ENCODE measurements at places on chromosomes 3 and 15.
A peak's percentile ranks its signal among the peaks of the same experiment; 100 is the strongest.

- no peak for DNase-seq
Measured at GRCh38 chr15:75213768-75214221, 12.1 kb downstream of the C15orf39 start.

DNA sequence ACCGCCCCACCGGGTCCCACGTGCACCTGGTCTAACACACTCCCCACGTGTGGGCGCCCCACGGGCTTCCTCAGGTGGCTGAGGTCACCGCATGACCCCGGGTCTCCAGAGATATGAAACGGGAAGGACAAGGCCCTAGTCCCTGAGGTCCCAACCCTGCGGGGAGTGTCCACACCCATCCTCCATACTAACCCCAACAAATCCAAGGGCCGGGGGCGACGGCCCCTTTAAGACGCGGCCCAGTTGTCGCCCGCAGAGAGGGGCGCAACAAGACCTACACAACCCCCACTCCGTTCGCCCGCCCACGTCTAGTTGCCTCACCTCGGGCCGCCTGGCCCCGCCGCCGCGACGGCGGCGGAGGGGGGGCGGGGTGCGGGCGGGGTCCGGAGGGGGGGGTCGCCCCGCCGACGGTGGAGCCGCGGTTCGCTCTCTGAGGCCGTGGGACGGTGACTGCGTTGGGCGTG, 396 bp downstream of the INO80 start:
- peak; percentile 53 for DNase-seq

GRCh38 chr3:34212175-34212574, 413.7 kb downstream of the PDCD6IP start:
- no peak for DNase-seq

DNA sequence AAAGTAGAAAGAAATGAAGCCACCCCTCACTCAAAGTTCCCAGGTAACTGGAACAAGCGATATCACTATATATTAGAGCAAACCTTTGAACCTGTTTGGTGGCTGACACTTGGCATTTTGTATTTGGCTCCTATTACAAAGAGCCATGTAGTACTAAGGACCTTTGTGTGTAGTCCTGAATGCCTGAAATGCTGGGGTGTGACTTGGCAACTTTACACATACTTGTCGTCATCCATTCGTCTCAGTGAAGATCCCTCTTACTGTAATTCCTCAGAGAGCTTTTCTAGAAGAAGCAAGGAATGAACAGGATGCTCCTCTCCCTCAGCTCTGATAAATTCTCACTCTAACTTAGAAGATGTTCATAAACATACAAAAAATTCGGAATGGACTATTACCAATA, 216.1 kb upstream of the CDIN1 start:
- DNase-seq, result no peak

DNA sequence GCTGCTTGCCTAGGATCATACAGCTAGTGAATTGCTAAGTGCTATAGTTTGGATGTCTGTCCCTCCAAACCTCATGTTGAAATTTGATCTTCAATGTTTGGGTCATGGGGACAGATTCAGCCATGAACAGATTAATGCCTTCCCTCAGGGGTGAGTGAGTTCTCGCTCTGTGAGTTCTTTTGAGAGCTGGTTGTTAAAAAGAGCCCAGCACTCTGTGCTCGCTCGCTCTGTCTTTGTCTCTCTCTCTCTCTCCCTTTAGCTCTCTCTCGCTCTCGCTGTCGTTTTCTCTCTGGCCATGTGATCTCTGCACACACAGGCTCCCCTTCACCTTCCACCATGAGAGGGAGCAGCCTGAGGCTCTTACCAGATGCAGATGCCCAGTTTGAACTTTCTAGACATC, 14.9 kb downstream of the TRH start:
- DNase-seq, result no peak

- DNase-seq, result no peak
Measured at GRCh38 chr15:79991826-79992225, 20.8 kb upstream of the BCL2A1 start.

DNA sequence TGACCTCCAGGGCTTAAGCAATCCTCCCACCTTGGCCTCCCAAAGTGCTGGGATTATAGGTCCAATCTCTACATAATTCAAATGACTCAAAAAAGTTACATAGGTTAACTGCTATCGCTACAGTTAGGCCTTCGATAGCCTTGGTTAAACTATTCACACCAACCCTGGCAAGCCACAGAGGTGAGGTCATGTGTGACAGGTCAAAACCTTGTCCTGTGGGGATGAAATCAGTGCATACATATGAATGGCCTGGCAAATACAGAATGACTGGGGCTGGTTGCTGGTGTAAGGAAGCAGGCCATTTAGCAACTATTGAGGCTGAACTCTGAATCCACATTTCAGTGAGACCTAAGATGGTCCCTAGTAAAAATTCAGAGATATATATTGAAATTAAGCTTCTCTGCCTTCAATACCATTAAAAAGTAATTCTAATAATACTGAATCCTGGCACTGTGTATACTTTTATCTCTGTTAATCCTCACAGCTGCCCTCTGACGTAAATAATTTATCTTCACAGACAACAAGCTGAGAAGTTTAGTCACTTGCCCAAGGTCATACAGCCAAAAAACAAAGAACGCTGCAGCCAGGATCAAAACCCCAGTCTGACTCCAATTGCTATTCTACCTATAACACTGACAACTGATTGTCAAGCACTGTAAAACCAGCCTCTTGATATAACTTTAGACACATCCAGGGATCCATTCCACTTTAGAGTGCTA, 35.3 kb downstream of the MKRN2 start:
- DNase-seq, result no peak

DNA sequence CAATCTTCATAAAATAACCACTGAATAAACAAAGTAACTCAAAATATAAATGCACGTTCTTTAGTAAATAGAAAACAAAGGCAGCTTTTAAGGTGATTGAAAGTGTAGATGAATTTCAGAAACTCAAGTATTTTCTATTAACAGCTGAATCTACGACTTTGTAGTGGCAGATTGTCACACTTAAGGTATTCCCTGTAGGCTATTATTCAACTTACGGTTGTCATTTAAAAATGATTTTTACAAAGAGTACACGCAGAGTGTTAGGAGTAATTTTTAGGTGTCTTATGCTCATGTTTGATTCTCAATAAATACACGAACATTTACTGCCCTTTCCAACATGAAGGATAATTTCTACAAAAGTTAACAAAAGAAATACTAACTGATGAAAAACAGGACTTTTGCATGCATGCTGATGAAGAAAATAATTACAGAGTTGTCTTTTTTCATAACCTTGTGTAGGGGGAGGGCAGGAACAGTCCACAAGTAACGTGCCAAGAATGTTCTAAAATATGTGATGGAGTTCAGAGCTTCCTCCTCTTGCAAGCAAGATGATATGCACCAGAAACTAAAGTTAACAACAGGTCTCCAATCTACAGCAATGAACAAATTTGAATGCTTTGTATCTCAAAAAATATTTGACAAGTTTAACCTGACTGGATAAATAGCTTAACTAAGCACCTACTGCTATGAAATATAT, 16.7 kb downstream of the DCBLD2 start:
- no peak for DNase-seq

- DNase-seq, result no peak
Measured at GRCh38 chr15:82903511-82903910, 49.0 kb downstream of the HOMER2 start.

- DNase-seq, result no peak
Measured at GRCh38 chr3:188974856-188975599, 196.7 kb upstream of the TPRG1 start.

GRCh38 chr3:60064210-60065178, 1014.7 kb upstream of the CFAP20DC start:
- DNase-seq, result no peak

Measured in stimulated activated CD4-positive, alpha-beta T cell treated with anti-CD3 and anti-CD28 coated beads, Interleukin-12 subunit alpha, Interleukin-12 subunit beta, amount 100 ng/mL, for 48 hours (primary cell).